ENCODE measurements at places on chromosomes 1 and 21.

- DNase-seq: no peak
Observed at GRCh38 chr1:171174560-171175294, 10.4 kb upstream of the FMO2 start.

GRCh38 chr1:209655411-209656231 is 3.4 kb upstream of the LAMB3 start:
- DNase-seq: no peak

DNA sequence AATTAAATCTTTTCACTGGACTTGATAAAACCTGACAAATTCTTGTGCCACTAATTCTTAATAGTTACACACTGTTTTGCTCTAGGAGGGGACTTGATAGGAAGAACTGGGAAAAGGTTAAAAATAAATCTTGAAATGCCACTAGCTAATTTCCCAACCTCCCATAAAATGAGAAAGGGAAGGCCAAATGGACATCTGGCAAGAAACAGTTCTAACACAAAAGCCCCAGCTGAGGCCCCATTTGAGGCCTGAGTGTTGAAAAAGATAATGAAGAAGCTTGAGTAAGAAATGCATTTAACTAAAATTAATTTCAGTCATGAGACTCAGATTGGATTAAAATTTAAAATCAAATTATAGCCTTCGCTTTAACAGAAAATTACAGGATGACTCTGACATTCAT is 11.2 kb upstream of the RAP1GAP start:
- DNase-seq: no peak

DNA sequence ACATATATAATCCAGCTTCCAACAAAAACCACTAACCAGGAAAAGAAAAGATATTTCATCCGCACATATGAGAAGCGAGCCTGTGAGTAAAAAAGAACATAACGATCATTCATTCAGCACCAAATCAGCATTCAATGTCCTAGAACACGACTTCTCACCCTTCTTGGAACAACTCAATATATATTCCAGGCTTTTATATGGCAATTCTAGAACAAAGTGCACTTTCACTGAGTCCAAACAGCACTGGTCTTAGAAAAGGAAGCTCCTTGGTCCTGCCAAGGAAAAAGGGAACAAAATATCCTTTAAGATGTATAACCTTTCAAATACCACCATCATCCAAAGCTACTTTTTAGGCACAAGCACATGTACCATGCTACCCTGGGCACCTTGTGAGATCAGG is 44.5 kb downstream of the RPL5 start:
- DNase-seq: no peak

GRCh38 chr1:10856176-10856683 is 59.8 kb upstream of the CASZ1 start:
- no peak for DNase-seq

DNA sequence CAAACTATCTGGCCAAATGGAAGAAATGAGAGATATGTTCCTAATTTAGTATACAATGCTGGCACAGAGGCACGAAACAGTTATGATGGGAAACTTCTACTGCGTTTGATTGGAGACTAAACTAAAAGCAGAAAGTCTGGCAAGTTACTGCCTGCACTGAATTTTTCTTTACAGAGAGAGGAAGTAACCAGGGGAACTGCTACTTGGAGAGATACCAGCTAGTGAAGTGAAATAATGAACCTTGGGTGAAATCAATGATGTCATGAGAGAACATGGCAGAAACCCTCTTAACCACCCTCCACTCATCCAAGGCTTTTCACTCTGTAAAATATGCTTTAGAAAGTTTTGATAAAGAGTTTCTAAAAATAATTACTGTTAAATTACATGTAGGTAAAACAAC is 29.3 kb downstream of the NIBAN1 start:
- DNase-seq: no peak

DNA sequence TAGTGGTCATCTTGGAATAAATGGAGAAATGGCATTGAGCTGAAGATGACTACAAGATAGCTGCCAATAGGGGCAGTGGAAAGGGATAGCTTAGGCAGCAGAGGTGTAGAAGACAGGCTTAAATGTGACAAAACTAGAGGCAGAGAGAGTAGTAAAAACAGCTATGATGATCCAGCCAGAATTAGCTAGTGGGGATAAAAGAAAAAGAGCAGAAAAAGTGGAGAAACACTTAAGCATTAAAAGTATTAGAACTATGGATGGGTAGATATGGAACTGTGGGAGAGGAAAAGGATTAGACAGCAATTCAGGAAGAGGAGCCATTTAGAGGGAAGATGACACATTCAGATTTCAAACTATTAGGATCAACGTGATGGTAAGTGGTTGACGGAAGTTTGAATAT is 202.5 kb upstream of the SAMSN1 start:
- DNase-seq: no peak

- no peak for DNase-seq
Observed at GRCh38 chr1:244207042-244207934, 156.2 kb downstream of the ZBTB18 start.

DNA sequence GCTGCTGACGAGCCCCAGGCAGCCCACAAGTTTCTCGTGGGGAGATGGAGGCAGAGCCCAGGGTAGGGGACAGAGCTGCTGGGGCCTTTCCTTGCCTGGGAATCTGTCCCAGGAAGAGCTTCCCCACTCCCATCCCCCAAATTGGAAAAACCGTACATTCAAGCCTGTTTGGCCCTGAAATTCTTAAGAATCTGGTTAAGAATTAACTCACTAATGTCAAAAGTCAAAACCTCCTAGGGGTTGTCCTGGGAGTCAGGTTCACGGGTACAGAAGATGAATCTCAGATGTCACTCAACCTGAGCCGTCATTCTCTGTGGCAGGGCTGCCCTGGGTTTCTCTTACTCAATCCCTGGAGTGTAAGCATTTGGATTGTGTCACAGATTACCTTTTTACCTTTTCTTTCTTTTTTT is 8.4 kb downstream of the C1orf115 start:
- no peak for DNase-seq

DNA sequence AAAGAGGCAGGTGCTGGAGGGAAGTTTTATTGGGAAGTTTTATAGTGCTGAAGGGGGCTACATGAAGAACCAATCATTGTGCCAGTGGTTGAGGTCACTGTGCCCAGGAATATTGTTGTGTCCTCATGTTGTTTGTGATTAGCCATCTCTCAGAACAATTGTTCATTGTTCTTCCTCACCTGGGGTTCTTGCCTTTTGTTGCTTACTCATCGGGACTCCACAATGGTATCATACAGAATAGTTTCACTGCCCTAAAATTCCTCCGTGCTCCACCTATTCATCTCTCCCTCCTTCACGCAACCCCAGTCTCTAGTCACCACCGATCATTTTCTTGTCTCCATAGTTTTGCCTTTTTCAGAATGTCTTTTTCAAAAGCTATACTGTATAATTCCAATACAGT is 38.9 kb upstream of the CDC14A start:
- no peak for DNase-seq

DNA sequence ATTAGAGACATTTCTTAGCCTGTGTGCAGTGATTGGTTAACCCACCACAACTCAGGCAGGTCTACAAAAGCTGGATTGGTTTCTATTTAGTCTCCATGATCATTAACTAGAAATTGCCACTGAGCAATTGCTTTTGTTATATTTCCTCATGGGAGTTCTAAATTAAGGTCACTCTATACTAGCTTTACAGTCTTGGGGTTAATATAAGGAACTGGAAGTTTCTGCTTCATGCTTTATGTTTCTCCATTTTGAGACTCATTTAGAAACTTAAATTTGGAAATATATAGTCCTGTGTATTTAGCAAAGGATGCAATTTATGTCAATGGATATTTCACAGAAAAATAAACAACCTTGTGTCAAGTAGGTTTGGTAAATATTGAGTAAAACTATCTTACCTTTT is 137.5 kb downstream of the HLX start:
- DNase-seq: no peak

- DNase-seq: no peak
Observed at GRCh38 chr1:56627636-56628039, 17.5 kb upstream of the PRKAA2 start.

DNA sequence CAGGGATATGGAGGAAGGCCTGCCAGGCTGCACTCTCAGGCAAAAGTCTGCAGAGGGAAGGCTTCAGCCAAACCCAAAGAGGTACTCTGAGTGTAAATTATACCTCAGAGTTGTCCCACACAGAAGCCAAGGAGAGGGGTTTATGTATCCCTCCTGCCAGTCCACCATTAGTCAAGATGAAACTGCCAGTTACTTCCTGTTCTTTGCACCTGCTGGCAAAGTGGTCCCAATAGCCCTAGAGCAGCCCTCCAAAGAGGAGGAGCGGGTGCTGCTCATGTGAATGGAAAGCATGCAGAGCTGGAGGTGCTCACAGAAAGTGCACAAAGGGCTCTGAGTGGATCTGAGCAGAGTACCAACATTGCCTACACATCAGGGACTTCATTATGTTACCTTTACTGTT is 37.1 kb upstream of the MCOLN3 start:
- DNase-seq: no peak

- DNase-seq: no peak
Observed at GRCh38 chr1:55305735-55306134, 90.6 kb upstream of the USP24 start.

DNA sequence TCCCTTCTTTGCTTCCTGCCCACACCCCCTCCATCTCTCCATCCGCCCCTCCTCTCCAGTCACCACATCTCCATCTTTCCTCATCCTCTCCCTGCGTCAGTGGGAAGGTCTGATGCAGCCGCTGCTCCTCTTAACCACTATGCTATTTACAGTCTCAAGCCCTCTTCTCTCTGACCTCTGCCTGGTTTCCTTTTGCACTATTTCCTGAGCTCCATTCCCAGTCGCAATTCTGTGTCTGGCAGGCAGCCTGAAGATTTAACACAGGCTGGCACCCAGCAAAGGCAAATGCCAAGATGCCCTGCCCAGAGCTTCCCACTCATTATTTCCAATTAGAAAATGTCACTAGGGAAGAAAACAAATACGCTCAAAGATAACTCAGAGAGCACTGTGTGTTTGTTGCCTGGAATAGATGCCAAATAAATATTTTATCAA is 89.6 kb upstream of the LPGAT1 start:
- no peak for DNase-seq

- DNase-seq: no peak
Observed at GRCh38 chr1:164842870-164843269, 283.9 kb downstream of the PBX1 start.

- DNase-seq: no peak
Observed at GRCh38 chr1:171966426-171967220, 125.3 kb downstream of the DNM3 start.

- no peak for DNase-seq
Observed at GRCh38 chr1:159802111-159802510, at the start of gene FCRL6. FCRL6 (plus strand) TSS chr1:159802360; CDS start chr1:159802425, 65 bp downstream.

GRCh38 chr21:25589887-25590286 is 17.4 kb downstream of the MRPL39 start:
- DNase-seq: no peak

GRCh38 chr1:83970114-83970513 is 28.8 kb downstream of the TTLL7 start:
- DNase-seq: no peak

DNA sequence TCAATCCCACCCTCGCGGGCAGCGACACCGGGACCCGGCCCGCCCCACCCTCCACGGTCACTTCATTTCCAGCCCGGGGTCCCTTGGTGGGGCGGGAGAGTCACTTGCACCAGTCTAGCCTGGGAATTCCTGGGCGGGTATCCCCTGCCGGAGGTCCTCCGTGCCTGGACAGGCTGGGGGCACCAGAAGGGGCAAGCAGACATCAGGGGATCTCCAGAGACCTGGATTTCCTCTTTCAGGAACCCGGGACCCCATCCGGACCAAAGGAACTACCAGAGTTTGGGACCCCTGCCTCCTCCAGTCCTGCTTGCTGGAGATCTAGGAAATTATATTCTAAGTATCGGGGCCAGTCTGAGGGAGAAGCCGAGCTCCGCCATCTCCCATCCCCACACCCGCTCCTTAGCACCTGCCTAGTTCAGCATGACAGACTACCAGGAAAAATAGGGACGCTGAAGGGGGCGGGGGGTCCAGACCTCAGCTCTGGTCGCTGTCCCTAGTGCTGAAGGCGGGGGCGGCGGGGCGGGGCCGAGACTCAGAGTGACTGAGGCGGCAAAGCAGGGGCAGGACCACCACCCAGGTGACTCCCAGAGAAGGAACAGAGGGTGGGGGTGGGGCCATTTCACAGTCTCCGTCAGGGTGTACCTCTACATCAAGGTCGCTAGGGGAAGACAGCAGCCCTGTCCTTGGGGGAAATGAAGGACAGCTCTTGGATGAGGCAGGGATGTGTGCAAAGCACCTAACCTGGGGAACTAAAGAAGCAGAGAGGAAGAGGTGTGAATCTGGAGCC is 832 bp downstream of the HCN3 start:
- peak; percentile 61 for DNase-seq
